ENCODE measurements at places on chromosomes 2 and 18.

DNA sequence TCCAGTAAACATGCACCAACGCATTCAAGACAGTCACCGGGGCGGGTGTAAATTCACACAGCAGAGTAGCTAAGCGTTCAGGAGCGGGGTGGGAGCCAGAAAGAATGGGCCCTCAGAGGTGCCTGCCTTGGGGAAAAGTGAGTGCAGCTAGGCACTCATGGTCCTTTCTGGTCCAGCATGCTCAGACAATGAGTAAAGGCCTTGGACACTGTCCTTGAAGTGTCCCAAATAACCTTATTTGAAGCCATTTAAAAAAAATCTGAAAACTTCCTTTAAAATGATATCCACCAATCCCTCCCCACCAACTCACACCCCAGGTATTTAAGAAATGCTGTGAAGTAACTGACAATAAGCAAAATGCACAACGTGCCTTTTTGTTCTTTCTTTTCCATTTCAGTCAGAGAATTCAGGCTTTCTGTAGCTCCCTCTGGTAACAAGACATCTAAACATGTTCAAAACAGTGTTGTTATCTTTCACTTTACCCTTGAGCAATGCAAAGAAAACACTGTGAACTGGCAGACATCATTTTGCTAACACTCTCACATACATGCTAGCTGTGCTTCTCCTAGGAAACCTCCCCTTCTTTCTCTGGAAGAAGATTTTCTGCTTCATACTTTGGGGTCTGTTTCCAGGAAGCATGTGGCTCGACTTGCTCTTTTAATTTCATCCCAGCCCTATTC, 445.1 kb upstream of the SPRED2 start:
- DNase-seq, result no peak

- no peak for DNase-seq
Measured at GRCh38 chr2:15660491-15661294, 69.0 kb downstream of the DDX1 start.

DNA sequence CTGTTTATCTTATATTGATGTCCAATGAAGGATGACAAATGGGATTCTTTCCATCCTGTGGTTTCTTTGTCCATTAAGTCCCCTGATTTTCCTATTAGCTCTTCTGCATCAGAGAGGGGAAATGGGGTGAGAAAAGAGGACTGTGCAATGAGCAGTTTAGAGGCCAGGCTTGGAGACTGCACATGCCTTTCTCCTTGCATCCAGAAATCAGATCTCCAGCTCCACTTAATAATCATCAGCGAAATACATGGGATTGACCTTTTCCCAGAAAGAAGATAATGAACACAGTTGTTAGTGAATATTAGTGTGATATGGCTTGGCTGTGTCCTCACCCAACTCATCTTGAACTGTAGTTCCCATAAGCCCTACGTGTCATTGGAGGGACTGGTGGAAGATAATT, 697.4 kb downstream of the CBLN2 start:
- no peak for DNase-seq

DNA sequence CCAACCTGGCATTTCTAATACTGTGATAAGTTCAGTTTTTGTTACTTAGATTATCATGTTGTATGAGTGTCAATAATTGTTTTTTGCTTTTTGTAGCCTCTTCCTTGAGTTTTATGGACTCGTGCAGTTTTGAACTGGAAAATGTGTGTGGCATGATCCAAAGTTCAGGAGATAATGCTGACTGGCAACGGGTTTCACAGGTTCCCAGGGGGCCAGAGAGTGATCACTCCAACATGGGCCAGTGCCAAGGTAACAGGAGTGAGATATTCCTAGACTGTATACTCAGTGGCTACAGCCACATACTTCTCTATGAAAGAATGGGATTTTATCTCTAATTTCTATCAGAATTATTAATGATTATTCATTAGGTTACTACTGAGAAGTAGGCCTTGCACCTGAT, 18.2 kb downstream of the MEP1B start:
- no peak for DNase-seq

DNA sequence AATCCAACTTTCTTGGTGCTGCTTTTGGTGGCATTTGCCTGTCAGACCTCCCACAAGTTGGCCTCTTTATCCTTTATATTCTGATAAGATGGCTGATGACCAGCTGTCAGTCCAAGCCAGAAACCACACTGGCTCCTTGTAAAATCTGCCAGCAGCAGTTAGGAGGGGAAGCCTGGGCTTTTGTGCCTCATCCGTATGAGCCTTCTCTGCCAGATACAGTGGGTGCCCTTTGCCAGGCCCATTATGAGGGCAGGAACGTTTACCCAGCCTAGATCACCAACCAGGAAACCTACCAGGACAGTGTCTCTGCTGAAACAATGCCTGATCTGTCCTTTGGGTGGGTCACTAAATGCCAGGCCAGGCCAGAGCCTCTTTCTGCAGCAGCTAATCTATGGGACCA, 202.9 kb upstream of the SP5 start:
- no peak for DNase-seq

DNA sequence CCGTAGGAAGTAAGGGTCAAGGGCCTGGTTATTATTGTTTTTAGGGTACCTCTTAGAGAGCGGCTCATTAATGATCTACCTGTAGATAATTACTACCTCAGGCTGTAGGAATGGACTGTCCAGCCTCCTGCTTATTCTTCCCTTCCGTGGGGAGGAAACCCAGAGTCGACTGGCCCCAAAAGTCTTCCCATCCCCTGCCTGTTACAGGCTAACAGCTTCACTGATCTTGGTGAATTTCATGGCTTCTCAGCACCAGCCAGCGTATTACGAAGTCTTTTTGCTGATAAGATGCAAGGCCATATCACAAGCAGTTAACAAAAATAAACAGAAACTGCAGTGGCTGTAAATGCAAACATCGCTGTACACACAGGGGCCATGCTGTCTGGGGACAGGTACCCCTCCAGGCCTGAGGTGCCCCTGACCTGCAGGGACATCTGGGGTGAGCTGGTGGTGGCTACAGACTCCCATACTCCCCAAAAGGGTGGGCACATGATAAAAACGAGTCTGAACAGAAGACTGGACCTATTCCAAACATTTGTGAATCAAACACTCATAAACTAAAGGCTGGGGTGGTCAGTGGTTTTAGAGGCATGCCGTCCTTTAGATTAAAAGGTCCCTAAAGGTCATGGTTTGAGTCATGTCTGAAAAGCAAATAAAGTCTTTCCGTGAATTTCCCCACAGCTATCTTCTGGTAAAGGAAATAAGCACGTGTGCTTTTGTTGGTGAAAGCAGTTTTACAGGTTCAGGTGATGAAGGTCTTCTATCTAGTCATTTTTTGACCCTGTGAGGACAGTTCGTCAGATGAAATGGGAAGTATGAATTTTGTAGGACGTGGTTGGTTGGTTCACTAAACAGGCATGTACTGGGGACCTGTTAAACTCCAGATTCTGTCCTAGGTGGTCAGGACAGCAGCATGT, 36.7 kb downstream of the TTC39C start:
- no peak for DNase-seq

DNA sequence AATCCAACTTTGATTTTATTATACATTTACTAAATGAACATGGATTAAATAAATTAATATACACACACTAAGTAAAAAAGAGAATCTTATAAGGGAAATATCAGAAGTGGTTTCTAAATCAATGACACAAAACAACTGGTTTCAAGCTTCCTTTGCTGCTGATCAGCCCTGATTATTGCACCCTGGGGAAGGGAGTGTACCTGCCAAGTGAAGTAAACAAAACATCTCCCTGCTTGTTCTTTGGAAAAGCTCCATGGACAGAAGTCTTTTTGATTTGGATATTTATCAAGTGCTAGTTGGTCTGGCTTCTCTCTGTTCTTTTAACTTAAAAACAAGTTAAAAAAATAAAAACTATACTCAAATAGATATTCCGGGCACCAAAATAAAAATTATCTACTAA, 190.1 kb downstream of the PDE11A start:
- no peak for DNase-seq

DNA sequence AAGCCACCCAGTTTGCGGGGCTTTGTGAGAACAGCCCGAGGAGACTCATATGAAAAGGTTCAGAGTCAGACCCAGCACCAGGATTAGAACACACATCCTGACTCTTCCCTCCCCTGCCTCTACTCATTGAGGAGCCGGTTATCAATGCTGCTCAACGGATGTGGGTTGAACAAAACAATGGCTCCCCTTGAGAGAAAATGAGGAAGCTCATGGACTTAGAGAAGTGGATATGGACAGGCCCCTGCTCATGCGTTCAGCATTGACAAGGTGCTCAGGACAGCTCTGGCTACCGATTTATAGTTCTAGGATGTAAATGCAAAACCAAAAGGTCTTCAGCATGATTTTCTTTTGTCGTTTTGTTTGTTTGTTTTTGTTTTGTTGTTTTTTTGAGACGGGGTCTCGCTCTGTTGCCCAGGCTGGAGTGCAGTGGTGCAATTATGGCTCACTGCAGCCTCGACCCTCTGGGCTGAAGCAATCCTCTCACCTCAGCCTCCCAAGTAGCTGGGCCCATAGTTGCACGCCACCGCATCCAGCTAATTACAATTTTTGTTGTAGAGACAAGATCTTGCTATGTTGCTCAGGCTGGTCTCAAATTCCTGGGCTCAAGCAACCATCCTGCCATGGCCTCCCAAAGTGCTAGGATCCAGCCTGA, 32.0 kb upstream of the AGAP1 start:
- DNase-seq, result no peak

- no peak for DNase-seq
Measured at GRCh38 chr18:7521226-7521856, 45.8 kb upstream of the PTPRM start.

DNA sequence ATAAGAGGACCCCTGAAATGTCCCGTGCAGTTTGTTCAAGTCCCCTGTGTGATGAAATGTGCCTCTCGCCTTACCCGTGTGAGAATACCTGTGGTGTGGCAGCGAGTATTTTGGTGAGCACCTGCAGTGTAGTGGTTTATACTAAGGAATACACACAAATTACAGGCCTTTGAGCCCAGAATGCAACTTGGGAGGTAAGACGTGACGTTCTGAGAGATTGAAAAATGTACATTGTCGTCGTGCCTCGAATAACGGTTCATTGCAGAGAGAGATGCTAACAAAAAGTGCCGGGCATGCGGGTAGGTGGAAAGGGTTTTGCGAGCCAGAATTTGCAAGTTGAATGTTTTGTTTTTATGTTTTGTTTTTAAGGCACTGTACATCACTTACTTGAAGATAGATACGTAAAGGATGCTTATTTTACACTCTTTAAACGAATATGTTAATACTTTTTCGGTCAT, 867 bp downstream of the RBBP8 start:
- DNase-seq, result no peak

GRCh38 chr2:54608224-54608623, 115.2 kb upstream of the EML6 start:
- DNase-seq, result no peak

GRCh38 chr2:200929334-200930249, 33.9 kb downstream of the ORC2 start:
- DNase-seq, result no peak

DNA sequence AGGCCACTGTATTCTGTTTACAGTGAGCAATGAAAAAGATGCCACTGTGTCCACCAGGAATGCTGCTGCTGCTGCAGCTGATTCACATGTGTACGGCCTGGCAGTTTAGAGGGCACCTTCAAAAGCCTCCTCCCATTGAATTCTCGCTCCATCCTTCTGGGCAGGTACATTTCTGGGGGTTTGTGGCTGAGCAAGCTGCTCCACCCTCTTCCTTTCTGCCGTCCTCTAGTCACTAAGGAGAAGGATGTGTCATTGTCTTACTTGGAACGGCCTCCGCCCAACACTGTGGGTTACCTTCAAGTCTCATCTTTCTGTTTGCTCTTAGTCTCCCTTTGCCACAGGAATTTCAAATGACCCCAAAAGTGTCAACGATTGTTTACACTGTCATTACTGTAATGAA, 182.0 kb downstream of the ZBTB7C start:
- no peak for DNase-seq

DNA sequence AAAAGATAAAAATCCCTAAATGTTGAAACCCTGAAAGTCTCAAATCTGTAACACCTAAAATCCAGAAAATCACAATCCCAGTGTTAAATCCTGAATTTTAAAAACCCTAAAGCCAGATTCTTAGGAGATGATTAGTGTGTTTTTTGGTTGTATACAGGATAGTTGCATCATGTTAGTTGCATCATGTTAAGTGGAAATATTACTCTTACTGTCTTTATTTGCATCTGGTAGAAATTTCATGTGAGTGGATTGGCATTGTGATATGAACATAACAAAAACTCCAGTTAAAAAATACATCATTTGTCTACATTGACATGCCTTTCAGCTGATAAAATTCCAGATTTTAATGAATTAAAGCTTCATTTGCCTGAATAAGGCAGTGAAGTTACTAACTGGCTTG, 683.1 kb upstream of the ACVR2A start:
- no peak for DNase-seq

GRCh38 chr2:177906041-177906718, 166.4 kb downstream of the PDE11A start:
- DNase-seq, result peak; percentile 68

DNA sequence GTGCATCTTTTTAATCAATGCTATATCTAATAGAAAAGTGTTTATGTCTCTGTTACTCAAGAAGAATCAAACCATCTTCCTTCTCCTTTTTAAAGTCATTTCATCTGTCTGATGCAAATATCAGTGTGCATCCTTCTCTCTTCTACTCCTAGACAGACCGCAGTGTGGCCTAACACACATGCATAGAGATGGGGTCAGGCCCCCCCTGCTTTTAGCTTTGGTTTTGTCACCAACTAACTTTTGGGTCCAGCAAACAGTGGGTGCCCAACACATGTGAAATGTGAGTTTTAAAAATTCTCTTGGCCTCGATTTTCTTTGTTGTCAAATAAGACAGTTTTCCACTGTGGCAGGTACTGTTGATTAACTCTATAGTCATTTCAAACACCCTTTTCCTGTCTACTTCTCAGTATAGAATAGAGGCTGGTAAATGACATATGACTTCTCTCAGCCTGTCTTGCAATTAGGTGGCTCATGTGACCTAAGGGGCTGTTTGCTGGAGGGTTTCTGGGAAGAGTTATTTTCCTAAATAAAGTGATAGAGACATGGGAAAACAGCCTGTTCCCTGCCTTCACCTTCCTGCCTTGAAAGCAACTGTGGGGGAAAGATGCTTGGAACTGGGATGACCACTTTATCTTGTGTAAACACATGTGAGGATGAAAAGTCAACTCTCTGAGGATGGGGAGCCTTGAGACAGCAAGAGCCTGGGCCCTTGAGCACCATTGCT, 65.7 kb upstream of the DARS1 start:
- DNase-seq, result no peak

DNA sequence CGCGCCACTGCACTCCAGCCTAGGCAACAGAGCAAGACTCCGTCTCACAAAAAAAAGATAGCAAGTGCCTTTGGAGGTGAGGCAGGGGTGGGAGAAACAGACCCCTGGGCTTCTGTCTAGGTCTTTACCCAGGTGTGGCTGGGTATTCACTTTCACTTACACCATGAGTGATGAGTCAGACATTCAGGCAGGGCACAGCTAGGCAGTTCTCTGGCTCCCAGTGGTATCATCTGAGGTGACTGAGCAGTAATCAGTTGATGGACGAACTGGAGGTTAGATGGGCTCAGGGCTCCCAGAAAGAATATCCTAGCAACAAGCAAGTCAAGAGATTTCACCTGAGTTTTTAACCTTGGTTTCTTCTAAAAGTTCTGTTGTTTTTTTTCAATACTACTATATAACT, 107.0 kb upstream of the RAB6C start:
- no peak for DNase-seq

Measured in BE2C (cell line).